ENCODE measurements at places on chromosomes 1 and 21.

DNA sequence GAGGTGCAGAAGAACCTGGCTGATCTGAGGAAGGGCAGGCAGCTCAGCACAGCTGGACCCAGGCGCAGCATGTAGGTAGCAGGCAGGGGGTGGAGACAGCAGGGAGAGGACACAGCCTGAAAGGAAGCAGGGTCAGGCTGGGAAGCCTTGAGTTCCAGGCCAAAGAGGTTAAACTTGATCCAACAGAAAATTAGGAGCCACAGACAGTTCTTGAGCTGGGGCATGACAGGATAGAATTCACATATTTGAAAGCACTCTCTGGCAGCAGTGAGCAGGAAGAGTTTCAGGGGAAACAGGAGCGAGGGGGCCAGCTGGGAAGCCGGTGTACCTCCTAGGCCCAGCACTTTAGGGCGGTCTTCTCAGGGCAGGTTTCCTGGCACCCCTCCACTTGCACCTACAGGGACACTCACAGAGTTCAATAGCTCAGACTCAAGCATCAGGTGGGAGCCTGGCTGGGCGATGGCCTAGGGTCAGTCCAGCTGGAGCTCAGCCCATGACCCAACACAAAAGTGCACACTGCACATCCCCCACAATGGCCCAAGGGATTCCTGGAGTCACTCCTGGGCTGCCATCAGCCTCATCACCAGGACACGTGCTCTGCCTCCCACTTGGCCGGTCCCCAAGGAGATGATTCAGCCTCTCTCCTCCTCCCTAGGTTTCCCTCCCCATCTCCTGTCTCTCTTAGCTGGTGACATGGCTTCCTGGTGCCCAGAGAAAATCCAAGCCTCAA, 22.7 kb downstream of the MATN1 start:
- DNase-seq: no peak

- DNase-seq: no peak
These were observed 70.3 kb upstream of the KLHDC7A start for GRCh38 chr1:18410407-18410806.

DNA sequence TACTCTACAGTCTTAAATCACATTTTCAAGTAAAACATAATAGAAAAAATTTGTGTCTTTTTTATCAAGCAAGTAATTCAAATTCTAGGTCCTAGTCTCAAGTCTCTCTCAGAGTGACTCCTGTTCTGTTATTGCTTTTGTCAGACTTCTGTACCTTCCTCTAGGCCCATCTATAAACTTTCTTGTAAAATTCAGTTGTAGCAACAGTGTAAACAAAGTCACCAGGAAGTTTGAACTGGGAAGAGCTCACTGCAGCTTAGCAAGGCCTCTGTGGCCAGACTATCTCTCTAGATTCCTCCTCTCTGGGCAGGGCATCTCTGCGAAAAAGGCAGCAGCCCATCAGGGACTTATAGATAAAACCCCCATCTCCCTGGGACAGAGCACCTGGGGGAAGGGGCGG, 13.5 kb upstream of the ZNF678 start:
- DNase-seq: no peak

- DNase-seq: no peak
These were observed 76.3 kb downstream of the OBSCN start for GRCh38 chr1:228284148-228284495.

- no peak for DNase-seq
These were observed 19.4 kb downstream of the AGRN start for GRCh38 chr1:1039145-1039910.

DNA sequence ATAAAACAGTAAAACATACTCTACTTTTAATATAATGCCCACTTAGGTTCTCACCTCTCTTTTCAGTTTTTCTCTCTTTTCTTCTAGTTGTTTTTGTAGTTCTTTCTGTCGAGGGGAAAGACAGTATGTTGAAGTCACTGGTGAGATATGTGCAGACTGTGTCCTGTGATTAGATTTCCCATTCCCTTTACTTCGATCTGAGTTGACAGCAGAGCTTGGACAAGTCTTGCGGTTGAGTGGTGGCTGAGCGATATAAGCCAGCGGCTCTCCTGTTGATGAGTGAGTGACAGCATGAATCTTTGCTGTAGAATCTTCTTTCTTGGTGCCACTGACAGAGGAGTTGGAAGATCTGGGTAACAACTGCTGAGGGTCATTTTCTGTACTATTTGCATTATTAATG, 6.0 kb downstream of the CCDC181 start:
- DNase-seq: no peak

GRCh38 chr1:167999877-168000276, 63.0 kb upstream of the MPC2 start:
- DNase-seq: no peak

DNA sequence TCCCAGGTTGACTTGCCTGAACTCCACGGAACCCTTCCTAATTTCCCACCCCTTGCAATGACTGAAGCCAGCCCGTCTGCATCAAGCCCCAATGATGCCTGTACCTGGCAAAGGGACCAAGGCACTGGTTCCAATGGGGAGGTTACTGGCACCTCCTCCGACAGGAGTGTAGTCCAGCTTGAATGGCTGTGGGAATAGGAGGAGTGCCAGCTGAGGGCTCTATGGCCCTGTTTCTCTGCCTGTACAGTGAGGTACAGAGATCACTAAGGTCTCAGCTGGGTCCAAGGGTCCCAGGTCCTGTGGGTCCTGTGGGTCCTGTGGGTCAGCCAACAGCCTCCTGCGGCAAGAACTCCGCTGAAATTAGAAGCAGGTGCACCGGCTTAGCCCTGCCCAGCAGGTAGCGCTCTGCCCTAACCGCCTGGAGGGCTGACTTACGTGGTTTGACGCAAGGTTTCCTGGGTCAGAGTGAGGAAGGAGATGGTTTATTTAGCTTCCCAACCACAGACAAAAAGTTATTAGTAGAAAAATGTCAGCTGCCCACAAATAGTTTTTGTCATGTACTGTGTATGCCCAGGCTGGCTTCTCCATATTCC, 9.9 kb upstream of the SPRR4 start:
- no peak for DNase-seq

DNA sequence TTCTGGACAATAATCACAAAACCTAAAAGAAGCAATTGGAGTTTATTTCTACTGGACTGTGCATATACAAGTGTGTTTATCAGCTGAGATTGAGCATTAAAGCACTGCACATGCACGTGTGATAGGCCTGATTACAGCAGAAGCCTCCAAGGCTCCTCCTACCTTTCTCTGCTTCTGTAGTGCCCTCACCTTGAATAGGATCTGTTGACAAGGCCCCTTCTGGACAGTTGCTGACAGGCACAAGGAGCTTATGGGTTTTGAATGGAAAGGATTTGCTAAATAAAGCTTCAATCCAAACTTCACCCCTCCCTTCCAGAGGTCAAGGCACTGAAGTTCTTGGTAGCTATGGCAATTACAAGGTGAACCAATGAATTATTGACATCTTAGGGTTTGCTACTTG, 7.9 kb upstream of the SGIP1 start:
- DNase-seq: no peak

DNA sequence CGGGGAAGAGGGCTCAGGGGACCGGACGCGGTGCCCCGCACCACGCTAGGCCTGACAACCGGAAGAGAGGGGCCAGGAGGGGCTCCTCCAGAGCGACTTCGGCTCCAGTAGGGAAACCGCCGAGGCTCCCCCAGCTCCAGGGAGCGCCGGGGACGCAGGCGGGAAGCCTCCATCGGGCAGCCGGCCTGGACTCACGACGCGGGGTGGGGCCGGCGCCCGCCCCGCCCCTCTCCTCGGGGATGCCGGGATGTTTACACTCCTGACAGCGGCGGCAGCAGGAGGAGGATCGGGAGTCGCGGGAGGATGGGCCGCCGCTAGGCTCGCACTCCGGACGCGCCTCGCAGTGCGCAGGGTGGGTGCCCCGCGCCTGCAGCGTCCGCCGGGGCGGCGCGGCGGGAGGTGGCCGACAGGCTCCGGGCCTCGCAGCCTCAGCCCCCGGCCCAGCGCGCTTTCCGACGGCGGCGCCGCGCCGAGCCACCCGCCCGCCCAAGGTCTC, at the start of gene NEK7:
NEK7 (plus strand) TSS at position 254 of the 496 bp plus-strand sequence. CDS start 75,583 bp downstream, outside the sequence.
- DNase-seq: peak; percentile 87

GRCh38 chr1:171739656-171740055, 2.2 kb downstream of the VAMP4 start:
- DNase-seq: no peak

GRCh38 chr21:16863908-16864307, 648.9 kb upstream of the CXADR start:
- DNase-seq: no peak

DNA sequence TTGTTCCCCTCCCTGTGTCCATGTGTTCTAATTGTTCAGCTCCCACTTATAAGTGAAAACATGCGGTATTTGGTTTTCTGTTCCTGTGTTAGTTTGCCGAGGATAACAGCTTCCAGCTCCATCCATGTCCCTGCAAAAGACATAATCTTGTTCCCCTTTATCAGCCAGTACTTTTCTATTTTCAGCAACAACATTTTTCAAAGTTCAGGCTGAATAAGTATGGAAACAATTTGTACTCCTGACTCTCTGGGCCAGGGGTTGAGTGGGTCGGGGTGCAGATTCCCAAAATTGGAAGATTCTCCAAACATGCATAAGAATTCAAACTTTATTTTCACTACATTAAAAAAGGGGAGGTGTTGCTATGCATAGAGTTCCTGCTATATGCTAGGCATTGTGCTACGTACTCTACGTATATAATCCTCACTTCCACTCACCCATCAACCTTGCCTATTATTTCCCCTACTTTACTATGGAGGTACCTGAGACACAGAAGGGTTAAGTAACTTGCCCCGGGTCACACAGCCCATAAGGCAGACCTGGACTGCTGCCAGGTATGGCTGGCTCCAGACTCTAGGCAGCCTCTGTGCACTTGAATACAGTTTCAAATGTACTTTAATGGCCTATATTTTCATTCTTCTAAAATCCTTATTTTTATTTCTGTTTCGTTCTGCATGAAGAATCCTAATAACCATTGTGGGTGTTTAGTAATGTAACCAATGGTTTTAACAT, 117.1 kb upstream of the C8B start:
- DNase-seq: no peak

DNA sequence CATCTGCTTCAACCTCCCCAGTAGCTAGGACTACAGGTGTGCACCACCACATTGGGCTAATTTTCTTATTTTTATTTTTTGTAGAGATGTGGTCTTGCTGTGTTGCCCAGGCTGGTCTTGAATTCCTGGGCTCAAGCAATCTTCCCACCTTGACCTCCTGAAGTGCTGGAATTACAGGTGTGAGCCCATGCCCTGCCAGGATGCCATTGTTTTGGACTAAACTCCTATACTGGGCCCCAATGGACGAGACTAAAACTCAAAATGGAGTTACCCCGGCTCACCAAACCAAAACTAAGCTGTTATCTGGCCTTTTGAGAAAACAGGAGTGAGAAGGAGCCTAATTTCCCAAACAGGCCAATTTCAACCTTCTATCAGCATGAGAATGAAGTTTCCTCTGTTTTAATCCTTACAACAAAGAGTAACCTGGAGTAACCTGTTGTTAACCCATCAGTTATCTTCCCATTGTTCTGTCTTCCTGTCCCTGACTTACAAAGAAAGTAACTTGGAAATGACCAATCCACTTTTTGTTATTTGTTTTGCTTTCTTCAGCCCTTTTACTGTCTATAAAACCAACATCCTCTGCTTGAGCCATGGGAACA, 29.6 kb downstream of the DMRTA2 start:
- no peak for DNase-seq

GRCh38 chr1:5272325-5272724, 617.9 kb downstream of the AJAP1 start:
- no peak for DNase-seq

DNA sequence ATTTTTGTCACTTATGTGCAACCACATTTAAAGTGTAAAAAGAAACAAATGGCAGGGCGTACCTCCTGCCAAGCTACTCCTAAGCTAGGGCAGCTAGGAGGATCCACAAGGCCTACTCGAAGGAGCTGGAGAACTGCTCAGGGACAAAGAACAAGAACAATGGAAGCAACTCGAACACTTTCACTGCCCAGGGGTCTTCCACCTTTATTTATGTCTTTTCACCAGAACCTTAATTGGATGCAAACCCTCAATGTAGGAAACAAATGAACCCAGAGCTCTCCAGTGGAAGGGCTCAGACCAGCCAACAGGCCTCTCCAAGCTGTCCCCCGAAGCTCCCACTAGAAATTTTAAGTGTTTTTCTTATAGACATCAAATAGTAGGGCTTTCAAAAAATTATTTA, 39.9 kb downstream of the C1orf198 start:
- DNase-seq: no peak

DNA sequence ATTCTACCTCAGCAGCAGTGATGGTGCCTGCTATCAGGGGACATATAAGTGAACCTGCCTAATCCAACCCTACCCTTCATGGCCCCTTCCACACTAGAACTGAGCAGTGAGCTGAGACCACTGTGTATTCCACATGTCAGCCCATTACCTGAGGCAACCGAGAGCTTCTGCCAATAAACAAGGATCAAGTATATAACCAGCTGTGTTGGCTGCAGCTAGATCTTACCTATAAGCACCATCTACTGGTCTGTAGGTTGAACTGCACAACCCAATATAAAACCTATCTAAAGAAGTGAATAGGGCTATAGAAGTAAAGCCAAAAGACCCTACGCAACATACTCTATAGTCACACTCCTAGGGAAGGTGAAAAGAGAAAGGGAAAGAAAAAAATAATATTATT, 376.9 kb downstream of the HHIPL2 start:
- peak; percentile 38 for DNase-seq

DNA sequence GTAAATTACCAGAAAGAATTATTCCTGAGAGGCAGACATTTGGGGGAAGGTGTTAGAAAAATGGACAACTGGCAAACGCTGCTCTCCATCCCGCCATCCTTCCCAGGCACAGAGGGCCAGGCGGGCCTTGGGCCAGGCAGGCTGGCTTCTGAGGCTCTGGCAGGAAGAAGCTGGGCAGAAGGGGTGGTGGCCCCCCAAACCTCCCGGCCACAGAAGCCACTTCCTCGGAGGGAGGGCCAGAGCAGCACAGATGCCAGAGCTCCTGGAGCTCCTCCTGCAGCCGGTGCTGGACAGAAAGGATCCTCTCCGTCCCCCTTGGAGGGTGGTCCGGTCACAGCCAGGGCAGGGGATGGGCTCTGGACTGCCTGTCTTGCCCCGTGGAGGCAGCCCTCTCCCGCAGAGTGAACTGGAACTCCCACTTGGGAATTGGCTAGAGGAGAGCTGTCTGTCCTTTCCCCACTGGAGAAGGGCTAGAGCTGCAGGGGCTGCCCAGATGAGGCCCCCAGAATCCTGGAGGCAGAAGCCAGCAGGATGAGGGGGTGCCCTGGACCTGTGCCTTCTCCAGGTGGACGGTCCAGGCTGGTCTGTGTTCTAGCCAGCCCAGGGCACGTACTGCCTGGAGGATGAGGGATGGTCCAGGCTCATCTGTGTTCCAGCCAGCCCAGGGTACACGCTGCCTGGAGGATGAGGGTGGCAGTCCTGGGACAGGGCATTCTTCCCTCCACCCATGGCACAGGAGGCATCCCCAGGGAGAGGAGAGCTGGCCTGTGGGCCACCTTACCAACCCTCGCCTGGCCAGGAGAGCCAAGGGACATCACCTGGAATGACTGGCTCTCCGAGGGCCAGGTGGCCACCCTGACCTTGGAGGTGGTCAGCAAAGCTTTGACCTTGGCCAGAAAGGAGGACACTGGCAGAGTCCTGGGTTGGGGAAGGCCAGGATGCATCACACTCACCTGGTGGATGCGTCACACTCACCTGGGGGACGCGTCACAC, 47.4 kb upstream of the ACTRT2 start:
- DNase-seq: no peak

All from SK-N-DZ (cell line).